AG10803 (cell line): ENCODE measurements at places on chromosomes 5 and 9.

DNA sequence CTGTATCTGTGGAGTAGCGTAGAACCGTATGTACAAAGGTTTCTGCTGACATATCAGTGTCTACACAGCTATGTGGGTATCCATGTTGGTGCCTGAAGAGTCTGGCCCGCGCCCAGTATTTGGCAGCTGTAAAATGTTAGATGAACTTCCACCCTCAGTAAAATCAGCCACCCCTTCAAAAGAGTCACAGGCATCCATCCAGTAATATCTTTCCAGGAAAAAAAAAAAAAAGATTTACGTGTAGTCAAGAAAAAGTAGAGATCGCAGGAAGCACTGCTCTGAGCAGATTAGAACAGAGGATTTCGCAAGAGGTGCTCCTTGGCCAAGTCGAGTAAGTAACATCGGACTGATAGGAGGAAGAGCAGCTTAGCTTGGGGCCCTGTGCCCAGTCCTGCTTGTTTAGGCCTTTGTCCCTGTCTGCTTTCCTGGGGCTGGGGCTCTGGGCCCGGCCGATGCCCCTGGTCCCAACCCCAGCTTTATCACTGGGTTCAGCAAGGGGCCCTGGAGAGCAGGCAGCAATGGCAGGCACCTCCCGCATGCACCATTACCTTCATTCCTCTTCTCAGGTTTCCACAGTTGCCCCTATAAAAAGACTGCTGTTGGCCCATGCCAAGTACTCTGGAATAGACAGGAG lies 21.2 kb downstream of the DAPK1 start:
- DNase-seq: no peak

GRCh38 chr9:86460216-86461002 lies 106.2 kb upstream of the TUT7 start:
- DNase-seq: peak; percentile 57

- DNase-seq: no peak
These were observed 96.3 kb downstream of the ANKRD33B start for GRCh38 chr5:10660135-10660534.

- DNase-seq: no peak
These were observed 33.6 kb upstream of the BASP1 start for GRCh38 chr5:17183831-17184230.

DNA sequence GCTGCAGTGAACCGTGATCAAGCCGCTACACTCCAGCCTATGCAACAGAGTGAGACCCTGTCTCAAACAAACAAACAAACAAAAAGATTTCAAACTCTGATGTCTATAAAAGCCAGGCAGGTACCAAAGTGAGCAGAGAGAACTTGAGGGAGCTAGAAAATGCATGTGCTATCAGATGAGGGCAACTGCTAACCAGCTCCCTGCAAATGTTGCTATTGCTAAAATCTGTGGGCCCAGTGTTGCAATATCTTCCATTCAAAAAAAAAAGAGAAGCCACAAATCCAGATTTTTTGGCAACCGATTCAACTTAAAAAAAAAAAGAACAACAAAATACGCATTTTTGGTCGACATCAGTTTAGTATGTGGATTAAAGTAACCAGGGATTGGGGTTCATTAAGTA lies 5.5 kb downstream of the UBE2D2 start:
- peak; percentile 72 for DNase-seq

GRCh38 chr9:22134390-22134789 lies 125.3 kb upstream of the CDKN2B start:
- no peak for DNase-seq

DNA sequence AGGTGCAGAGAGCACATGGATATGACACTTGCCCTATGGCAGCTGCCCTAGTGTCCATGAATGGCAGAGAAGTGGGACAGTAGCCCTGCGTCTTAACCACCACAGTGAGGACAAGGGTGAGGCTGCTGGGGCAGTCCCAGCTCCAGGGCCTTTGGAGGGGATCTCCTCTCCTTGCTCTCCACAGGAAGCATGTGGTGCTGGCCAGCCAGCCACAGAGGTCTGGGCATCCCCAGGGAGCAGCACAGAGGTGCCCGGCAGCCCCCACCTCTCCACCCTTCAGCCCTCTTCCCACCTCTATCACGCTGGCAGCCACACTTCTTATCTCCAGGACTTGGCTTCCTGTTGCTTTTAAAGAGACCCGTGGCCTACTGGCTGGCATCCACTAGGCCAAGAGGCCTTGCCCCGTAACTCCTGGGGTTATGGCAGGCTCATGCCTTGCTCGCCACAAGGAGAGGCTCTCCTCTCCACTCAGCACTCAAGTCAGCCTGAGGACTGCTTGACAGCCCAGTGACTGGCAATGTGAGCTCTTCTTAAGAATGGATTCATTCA lies 21.9 kb downstream of the CSF2 start:
- no peak for DNase-seq

- DNase-seq: peak; percentile 47
These were observed 532.4 kb downstream of the ANXA1 start for GRCh38 chr9:73683862-73684591.

- DNase-seq: no peak
These were observed 1.7 kb upstream of the ACTL7A start for GRCh38 chr9:108860354-108860753.

- no peak for DNase-seq
These were observed 696.2 kb upstream of the COX7C start for GRCh38 chr5:85921590-85921989.

GRCh38 chr5:73960023-73960422 lies 334.0 kb downstream of the ARHGEF28 start:
- DNase-seq: no peak
